ENCODE measurements at places on chromosomes 2 and 18. TPM values are rescaled to one million over a fixed set of nuclear protein-coding genes. Genes with fewer than 3 reads are reported as not detected.

GRCh38 chr2:149765636-149766035, 178.1 kb upstream of the MMADHC start:
- DNase-seq: no peak

GRCh38 chr18:75041586-75041985, 167.4 kb downstream of the PTGR3 start:
- no peak for DNase-seq

DNA sequence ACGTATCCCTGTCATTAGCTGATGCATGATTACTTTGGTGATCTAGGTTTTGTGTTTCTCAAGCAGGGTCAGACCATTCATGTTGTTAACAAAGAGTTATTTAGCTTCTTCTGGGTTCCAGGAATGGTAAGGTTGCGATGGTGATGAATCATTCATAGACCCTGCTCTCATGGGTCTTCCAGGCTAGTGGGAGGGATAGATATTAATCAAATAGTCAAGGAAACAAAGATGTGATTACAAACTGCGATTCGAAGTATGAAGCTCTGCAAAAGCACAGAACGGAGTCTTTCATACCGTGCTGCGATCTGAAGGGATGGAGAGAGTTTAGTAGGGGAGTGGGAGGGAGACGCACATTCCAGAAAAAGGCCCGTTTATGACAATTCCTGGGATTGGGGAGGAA, 42.1 kb downstream of the CAVIN2 start:
- no peak for DNase-seq

GRCh38 chr2:122927197-122927596, 1097.9 kb upstream of the CNTNAP5 start:
- no peak for DNase-seq

GRCh38 chr2:40281021-40281940, 170.6 kb downstream of the SLC8A1 start:
- no peak for DNase-seq

DNA sequence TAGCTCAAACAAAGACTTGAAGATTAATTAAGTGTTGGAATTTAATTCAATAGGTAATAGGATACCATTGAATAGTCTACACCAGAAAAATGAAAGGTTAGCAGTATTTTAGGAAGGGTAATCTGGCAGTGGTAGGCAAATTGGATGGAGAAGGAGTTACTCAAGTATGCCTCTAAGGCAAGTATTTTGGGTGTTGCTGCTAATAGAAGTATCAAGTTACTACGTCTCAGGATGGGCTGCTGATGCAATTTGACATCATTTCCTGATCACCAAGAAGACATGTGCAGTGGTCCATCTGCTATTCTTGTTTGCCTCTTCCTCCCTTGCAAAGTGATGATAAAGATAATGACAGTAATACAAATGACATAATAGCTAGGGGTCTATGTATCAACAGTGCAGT, 485.3 kb downstream of the TGIF1 start:
- DNase-seq: no peak

- no peak for DNase-seq
Measured at GRCh38 chr18:49743117-49743567, 70.2 kb downstream of the ACAA2 start.

Gene CHST9
- total RNA-seq: not detected

Gene LRPPRC
- total RNA-seq: 141 TPM

Gene FEV
- not detected for total RNA-seq

Gene MTHFD2
- total RNA-seq: 518 TPM
